ENCODE measurements at places on chromosomes 7 and 10.

DNA sequence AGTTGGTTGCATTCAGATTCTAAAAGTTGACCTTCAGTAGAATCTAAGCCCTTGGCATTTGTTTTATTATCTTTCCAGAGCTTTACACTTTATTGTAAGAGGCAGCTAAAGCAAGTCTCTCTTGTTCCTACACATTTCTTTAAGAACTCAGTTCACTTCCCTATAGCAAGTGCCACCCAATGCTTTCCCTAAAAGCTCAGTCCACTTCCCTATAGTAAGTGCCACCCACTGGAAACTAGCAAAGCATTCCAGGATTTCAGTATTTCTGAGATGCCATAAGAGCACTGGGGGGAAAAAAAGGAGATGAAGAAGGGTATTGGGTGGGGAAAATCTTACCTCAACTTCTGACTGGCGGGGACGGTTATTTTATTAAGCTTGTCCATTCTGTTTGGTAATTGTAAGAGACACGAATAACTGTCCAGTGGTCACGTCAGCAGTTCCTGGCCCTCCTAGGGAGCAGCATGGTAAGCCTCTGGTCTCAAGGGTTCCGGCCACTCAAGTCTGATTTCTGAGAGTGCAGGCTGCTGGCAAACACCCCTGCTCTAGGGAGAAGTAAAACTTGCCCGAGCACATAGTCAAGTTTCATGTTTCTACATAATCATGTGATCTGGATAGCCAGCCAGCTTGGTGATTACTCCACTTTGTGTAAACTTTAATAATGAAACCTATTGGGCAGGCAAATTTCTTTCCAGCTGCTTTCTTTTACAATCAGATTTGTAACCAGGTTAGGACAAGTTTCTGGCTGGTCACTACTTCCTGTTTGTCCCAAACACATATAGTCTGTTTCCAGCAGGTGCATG is at the start of gene BLNK:
TSS of gene BLNK (minus strand) at position 554 of the 800 bp plus-strand sequence. CDS start at position 383, 171 bp downstream.
- DNase-seq = no peak

DNA sequence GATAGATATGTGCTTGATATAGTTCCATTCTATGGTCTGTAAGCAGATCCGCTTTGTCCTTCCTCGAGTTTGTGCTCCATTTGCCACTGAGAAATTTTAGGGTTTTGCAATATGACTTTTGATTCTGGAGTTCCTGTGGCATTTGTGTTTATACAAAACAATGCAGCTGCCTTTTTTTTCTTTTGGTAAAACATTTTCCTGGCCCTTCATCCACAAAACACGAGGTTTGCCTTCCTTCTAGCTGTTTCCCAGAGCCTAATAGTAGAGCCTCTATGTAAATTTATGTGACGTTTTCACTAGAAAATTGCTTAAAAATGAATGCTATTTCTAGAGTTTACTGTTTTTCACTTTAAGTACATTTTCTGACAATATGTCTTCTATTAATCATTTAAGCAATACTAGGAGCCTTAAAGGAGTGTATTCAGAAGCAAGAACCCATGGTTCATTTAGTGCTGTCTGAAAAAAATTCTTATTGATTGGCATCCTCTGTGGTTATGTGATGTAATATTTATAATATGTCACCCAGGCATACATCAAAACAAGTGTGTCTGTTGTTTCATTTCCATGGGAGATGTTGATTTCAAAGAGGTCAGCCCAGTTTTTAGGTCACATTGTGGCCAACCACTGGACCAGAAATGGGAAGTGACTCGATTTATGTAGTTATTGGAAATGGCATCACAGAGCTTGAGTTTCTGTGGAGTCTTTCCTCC is 618.3 kb downstream of the LRMDA start:
- DNase-seq = no peak

GRCh38 chr10:126294451-126294850 is 93.8 kb downstream of the ADAM12 start:
- DNase-seq = no peak

GRCh38 chr7:8134089-8134733 is 127.8 kb downstream of the ICA1 start:
- DNase-seq = no peak

- no peak for DNase-seq
These were observed 88.6 kb downstream of the LYZL1 start for GRCh38 chr10:29377333-29377961.

- DNase-seq = no peak
These were observed 180.8 kb upstream of the TCERG1L start for GRCh38 chr10:131492211-131492857.

- DNase-seq = no peak
These were observed 40.2 kb downstream of the PRKCQ start for GRCh38 chr10:6539833-6540232.

GRCh38 chr7:38781991-38782390 is 127.0 kb downstream of the VPS41 start:
- DNase-seq = no peak
